Right lobe of liver (tissue), 6 donors: ENCODE measurements at places on chromosomes 3 and 15.

- no peak for DNase-seq
Measured at GRCh38 chr3:27927882-27928281, 205.8 kb upstream of the EOMES start.

- no peak for DNase-seq
Measured at GRCh38 chr3:137191133-137191923, 233.5 kb downstream of the IL20RB start.

- no peak for DNase-seq
Measured at GRCh38 chr3:107704477-107704876, 181.7 kb downstream of the BBX start.

- DNase-seq: no peak
Measured at GRCh38 chr3:132071043-132071442, 36.2 kb upstream of the CPNE4 start.

GRCh38 chr3:152505926-152506325 lies 237.2 kb downstream of the MBNL1 start:
- DNase-seq: no peak
